ENCODE measurements at places on chromosomes 2 and 18.

DNA sequence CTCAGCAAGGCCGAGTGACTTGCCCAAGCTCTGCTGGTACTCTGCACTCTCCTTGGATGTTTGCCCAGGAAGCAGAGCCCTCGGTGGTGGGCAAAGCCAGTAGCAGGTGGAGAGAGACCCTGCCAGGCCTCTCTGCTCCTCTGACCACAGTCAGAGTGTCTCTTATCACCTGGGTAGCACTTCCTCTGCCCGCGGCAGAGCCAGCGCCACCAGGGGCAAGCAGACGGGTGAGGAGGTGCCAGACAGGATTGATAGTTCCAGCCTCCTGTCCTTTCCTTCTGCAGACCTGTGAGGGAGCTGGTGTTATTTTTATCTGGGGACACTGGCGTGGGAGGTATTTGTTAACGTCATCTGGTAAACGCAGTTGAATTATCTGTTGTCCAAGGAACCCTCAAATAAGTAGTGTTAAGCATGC is 152.9 kb downstream of the SMAD7 start:
- DNase-seq, result peak; percentile 49

DNA sequence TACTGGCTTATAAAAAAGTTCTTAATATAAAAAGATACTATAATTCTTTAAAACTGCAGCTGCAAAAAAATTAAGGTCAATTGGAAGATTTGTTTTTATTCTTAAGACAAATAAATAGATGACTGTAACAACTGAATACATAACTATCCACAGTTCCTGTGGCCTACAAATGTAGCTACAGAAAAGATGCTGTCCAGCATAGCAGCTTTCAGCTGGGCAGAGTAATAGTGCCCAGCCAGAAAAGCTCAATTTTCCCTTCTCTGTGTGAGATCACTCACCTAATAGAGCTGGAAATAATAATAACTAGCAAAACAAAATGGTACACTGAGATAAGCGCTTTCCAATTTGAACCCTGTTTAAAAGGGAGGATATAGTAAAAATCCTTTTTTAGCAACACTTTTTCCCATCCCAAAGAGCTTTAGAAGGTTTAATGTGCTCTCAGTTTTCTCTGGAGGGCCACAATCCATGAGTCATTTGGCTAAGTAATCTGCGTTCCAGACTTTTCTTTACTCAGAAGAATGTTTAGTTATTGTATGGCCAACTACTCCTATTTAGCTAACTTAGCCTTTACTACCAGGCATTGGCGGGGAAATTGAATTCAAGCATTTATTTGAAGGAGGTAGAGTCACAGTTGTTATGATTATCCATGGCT is 158.1 kb upstream of the SLC39A10 start:
- DNase-seq, result no peak

DNA sequence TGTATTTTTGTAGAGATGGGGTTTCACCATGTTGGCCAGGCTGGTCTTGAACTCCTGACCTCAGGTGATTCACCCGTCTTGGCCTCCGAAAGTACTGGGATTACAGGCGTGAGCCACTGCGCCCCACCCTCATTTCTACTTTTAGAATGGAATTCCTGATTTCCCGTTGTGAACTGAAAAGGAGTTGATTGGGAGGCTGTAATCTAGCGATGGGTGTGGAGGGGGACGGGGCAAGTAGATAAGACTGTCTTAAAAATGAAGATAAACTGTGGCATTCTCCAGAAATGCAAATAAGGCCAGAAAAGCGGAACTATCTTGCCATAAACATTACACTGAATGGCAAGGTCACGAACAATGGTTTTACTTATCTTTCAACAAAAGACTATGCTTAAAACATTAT is 135.4 kb downstream of the TRIB2 start:
- DNase-seq, result no peak

GRCh38 chr2:233761040-233761769 is 1.1 kb downstream of the UGT1A1 start:
- no peak for DNase-seq

DNA sequence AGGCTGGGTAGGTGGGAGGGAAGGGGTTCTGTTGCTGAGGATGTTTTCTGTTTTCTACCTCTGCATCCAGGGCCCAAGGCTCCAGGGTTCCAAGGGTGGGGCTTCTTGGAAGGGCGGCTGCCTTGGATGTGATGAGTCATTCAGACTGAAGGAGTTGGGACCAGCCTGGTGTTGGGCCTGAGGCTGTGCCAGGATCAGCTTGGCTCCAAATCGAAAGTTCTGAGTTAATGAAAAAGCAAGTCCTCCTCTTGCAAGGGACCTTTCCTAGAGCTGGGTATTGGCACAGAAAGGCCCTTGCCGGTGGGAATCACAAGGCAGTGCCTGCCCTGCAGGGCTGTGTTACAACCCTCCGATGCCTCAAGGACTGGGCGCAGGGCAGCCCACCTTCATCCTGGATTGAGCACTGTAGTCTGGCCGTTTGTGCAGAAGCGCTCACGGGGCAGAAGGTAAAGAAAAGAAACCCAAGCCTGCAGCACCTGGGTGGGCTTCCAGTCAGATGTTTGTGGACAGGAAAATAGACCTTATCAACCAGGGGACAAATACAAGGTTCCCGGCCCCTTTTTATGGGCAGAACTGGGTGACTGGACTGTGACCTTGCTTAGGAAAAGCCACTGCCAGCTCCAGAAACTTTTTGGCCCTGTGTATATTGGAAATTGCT is 52.5 kb upstream of the MCFD2 start:
- DNase-seq, result no peak

- no peak for DNase-seq
These were observed 323.9 kb downstream of the XIRP2 start for GRCh38 chr2:167212014-167212648.

DNA sequence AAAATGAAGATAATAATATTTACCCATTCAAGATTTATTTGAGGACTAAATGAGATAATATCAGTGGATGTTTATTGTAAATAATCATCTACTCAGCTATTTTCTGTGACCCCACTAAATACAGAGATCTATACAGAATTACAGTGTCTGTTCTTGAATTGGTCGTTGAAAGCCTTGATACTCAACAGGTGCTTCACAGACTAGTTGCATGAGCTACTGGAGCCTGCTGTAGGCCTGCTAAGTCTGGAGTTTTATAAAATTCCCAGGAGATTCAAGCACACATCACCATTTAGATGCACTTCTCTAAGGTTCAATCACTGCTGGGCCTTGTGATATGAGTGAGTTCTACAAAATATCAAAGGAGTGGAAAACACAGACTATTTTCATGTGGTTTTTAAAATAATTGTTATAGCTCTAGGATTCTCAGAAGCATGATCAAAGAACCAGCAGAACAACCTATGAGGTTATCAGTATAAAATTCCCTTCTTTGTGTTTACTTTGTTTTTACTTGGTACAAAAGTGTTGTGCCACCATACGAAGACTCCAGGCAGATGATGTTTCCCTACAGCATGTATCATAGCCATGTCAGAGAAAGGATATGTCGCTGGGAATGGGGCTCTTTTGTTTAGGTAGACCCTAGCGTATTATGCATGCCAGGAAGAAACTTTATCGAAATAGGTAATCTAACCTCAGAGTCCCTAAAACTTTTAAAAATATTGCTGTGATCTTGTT is 7.1 kb downstream of the SULT1C4 start:
- no peak for DNase-seq

DNA sequence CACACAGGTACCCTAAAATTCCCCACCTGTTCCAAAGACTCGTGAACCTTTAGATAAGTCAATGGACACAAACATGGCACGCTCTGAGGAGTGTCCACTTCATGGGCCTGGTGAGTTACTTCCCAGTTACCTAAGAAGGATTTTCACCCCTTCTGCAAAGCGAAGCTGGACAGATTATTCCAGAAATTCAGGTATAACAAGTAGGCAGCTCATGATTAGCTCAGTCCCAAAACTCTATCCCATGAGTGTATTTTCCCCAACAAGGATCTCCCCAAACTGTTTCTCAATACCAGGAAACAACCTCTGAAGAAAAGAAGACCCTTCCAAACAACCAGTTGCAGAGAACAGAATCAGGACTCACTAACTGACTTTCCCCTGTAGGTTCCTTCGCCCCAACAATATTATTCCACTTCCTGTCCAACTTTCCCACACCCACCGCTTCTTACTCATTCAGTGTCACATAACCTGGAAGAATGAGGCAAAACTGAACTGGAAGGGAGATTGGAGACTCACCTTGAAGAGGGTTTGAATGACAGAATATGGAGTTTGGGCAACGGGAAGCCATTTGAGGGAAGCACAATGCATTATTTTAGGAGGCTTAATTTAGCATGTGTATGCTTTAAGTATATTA is 120.1 kb downstream of the ANTXR1 start:
- DNase-seq, result no peak

DNA sequence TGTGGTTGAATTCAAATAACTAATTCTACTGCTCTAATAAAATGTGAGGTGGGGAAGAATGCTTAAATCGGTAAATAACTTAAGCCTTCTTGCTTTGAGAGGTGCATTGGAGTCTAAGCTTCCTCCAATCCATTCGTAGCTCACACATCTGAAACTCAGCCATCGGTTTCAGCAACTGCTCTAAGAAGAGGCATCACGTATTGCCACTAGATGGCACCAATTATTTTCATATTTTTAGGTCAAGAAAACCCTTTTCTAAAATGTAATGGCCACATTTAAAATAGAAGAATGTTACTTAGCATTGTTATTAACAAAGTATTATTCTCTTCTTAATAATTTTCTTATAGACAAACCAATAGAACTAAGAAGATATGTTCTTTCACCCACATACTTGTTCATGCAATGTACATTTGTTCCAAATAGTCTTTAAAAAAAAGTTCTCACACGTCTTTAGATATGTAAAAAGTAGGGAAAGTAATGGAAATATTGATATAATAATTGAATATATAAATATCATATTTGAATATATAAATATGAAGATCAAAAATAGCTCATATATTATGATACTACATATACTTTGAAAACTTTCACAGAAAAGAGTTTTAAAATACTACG is 229.8 kb downstream of the CCDC178 start:
- no peak for DNase-seq

GRCh38 chr2:60459851-60460250 is 93.6 kb downstream of the BCL11A start:
- no peak for DNase-seq

- peak; percentile 64 for DNase-seq
These were observed 32.9 kb downstream of the CENPO start for GRCh38 chr2:24825883-24826772.

GRCh38 chr2:7210712-7211111 is 293.5 kb downstream of the RNF144A start:
- DNase-seq, result no peak

GRCh38 chr2:19857100-19857499 is 44.7 kb downstream of the TTC32 start:
- no peak for DNase-seq

DNA sequence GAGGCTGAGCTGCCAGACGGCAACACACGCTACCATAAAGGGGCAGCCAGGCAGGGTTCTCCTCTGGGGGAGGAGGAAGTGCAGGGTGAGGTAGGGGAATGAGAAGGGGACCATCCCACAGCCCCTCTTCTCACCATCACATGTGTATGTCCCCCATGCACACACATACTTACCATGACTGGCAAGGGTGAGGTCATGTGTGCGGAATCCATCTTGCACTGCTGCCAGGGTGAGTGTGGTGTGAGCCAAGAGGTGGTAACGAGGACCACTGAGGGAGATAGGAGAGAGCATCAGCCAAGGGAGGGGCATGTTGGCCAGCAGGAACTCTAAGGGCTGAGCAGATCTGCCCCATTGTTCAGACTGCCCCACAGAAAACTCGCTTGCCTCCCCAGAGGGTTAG is 7.1 kb downstream of the WDR54 start:
- no peak for DNase-seq

DNA sequence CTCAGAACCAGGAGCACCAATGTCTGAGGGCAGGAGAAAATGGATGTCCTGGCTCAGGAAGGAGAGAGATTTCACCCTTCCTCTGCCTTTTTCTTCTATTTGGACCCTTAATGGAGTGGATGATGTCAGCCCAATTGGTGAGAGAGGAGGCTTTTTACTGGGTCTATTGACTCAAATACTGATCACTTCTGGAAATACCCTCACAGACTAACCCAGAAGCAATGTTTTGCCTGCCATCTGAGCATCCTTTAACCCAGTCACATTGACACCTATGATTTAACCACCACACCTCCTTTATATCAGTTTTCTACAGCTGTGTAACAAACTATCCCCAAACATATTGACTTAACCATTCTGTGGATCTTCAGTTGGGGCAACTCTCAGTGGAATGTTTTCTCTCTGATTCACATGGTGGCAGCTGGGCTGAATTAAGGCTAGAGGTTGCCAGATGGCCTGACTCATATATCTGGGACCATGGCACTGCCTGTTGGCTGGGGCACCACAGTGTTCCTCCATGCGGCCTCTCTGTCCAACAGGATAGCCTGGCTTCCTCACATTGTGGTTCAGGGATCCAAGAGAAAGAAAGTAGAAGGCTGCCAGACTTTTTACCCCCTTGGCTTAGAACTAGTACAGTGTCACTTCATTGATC is 18.2 kb upstream of the MBOAT2 start:
- DNase-seq, result no peak

DNA sequence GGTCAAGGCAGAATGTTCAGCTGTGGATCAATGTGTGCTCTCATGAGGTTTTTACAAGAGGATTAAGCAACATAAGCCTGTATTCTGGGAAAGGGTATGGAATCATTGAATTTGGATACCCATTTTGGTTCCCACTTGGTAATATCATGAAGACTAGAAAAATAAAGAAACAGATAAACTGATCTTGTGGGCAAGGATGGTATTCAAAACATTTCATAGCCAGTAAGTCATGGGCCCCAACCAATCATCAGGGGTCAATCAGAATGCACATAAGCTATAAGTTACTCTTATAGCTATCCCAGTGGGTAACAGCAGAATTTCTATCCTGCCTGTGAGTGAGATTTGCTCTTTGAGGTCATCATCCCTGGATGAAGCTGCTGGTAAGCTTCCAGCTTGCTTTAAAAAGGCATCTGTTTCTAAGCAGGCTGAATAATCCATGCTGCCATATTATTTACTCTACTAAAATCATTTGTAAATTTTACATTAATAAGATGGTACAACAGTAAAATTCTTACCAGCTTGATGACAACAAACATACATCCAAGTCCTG is 291.2 kb downstream of the RAD51AP2 start:
- no peak for DNase-seq

- DNase-seq, result no peak
These were observed at the start of gene MYO3B for GRCh38 chr2:170177950-170178781. MYO3B (plus strand) TSS chr2:170178147; CDS start chr2:170178288, 141 bp downstream.

DNA sequence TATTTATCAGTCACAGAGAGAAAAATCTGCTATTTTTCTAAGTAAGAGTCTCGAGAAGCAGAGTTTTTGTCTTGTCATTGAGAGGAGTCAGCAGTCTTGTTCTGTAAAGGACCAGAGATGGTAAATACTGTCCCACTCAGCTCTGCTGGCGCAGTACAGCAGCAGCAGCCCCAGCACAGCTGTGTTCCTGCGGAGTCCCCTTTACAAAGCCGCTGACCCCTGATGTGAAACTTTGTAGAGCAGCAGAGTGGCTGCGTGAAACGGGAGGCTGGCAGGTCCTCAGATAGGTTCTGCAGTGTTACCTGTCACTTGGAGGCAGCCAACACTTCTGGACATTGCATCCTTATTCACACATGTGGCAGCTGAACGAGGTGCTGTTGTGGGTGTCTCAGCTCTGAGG is 45.2 kb downstream of the TMEM185B start:
- DNase-seq, result no peak
